ENCODE measurements at places on chromosomes 2 and 18.

DNA sequence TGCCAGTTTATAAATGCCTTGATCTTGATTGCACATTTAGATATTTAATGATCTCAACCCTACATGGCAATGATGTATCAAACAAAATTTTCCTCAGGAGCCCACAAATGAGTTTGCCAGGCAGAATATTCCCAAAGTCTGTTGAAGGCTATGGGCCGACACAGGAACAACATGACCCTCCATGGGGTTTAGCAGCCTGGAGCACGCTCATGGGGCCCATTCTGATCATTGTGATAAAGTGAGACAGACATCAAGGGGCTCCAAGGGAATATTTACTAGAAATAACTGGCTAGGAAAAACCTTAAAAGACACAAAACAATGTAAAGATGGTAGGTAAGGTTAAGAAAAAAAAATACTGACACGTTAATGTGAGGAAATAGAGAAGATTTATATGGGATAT, 485.4 kb downstream of the PLCL1 start:
- no peak for DNase-seq

DNA sequence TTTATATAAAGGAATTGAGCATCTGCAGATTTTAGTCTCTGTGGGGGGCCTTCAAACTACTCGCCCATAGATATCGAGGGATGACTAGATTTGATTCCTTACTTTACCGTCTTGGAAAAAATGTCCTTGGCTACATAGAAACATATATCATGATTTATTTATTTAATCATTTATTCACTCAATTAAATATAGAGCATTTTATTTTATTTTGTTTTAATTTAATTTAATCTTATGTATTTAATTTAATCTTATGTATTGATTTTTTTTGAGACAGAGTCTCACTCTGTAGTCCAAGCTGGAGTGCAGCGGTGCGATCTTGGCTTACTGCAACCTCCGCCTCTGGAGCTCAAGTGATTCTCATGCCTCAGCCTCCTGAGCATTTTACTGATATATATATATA, 105.4 kb downstream of the SCN9A start:
- DNase-seq: no peak

- DNase-seq: no peak
Measured at GRCh38 chr2:19021100-19021476, 337.3 kb downstream of the OSR1 start.

GRCh38 chr18:74430806-74431571, 26.1 kb downstream of the DIPK1C start:
- no peak for DNase-seq

DNA sequence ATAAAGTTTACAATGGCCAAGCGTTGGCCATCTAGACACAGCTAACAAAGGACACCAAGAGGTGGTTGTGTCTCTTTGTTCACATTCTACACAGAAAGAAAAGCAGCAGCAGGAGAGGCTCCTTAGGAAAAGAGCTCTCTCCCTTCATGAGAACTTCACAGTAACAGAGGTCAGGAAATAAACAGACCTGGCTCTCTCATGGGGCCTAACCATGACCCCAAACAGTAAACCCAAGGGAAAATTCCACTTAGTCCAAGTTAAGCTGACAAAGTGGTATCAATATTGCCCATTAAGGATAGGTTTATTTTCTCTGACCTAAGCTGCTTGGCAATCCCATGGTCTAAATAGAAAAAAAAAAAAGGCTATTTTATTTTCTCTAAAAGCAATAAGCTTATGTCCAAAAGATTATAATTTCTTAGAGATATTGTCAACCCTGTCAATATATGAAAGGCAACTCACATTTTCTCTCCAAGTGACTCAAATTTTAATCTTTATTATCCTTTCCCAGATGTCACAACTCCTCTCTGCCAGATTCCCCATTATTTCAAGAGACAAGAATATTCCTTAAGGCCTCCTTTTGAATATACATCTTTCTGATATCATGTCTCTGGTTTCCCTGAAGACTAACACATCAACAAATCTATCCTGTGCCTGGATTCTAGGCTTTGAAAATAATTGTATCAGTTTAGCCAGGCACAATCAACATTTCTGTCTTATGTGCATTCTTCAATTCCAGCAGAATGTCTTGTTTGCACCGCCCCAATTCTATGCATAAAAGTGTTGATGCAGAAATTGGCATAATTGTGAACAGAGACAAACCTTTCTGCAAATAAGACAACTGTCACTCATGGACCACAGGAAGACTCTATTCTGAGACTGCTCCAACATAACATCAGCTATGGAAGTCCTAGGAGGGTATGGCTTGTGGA, 91.1 kb downstream of the UPP2 start:
- no peak for DNase-seq

- DNase-seq: no peak
Measured at GRCh38 chr2:177221970-177222369, 9.4 kb downstream of the HNRNPA3 start.

DNA sequence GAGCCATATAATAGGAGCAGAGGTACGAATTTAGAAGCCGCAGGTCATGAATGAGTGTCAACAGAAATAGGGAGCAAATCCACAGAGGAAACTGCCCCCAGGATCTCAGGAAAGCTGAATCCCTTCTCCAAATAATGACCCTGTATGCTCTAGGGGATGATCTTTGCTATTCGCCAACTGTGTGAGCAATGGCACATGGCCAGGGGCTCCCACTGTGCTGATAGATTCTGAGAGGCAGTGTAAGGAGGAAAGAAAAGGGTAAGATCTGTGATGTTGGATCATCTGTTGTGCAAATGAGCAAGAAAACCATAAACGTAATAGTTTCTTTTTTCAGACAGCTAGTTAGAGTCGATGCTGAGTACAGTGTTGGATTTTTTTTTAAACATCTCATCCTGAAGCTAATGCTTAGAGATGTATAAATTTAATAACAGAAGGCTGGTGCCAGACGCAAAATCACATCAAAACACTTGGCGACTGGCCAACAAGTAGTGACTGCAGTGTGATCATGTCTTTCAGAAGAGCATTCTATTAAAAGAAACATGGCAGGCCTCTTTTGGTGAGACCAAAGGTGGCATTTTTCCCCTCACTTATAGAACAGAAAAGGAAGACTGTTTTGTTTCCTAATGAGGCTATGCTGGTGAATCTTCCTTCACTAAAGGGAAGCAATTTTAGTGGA, 77.4 kb downstream of the ABCA12 start:
- no peak for DNase-seq
